Nucleus accumbens (tissue), 56 donors: ENCODE measurements at places on chromosomes 7 and 10.

DNA sequence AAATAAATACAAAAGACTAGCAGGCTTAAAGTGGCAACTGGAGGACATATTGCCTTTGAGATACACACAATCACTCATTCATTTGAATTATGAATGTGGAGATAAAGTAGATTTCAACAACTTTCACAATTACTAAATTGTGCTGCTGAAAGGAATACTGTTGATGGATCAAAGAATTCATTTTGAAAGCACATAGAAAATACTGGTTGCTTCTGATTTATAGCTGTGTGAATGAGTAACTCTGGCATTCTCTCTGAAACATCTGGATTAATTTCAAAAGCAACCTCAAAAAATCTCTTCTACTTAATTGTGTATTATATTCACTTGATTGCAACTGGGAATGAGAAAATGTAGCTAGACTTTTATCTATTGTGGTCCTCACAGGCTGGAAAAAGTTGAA lies 397.6 kb downstream of the THSD7A start:
- DNase-seq, result no peak

- DNase-seq, result no peak
These were observed 23.7 kb upstream of the ITGB1 start for GRCh38 chr10:32981760-32982159.

- DNase-seq, result no peak
These were observed 76.8 kb upstream of the IKZF1 start for GRCh38 chr7:50227726-50228125.

DNA sequence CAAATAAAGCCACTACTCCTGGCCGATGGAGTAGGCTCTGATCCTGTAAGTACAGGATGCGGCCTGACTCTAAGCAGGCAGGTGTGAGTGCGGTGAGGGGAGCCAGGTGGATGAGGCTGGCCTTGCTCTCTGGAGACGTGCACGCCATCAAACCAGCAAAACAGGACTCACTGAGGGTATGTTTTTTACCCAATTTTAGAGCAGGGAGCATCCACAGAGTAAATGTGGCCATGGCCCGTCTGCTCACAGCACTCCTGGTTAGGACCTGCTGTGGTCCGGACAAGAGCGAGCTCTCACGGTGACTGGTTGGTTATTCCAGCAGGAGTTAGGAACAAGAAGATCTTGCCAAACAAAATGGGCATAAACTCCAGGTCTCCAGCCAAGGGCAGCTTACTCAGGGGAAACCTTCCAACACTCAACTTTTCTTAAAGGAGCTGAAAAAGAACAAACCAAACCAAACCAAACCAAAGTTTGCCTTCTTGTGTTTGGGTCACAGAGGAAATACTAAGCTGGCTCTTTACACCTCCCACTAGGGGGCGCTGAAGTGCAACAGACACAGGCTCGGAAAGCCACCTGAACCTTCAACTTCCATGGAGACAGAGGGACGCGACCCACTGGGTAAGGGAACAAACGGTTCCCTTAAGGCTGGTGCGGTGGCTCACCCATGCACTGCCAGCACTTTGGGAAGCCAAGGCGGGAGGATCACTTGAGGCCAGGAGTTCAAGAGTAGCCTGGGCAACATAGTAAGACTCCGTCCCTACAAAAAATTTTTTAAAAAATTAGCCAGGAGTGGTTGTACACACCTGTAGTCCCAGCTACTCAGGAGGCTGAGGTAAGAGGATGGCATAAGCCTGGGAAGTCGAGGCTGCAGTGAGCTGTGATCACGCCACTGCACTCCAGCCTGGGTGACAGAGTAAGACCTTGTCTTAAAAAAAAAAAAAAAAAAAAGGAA lies 122.4 kb downstream of the CLEC2L start:
- peak; percentile 86 for DNase-seq

GRCh38 chr7:30172451-30172850 lies 37.7 kb downstream of the MTURN start:
- no peak for DNase-seq

DNA sequence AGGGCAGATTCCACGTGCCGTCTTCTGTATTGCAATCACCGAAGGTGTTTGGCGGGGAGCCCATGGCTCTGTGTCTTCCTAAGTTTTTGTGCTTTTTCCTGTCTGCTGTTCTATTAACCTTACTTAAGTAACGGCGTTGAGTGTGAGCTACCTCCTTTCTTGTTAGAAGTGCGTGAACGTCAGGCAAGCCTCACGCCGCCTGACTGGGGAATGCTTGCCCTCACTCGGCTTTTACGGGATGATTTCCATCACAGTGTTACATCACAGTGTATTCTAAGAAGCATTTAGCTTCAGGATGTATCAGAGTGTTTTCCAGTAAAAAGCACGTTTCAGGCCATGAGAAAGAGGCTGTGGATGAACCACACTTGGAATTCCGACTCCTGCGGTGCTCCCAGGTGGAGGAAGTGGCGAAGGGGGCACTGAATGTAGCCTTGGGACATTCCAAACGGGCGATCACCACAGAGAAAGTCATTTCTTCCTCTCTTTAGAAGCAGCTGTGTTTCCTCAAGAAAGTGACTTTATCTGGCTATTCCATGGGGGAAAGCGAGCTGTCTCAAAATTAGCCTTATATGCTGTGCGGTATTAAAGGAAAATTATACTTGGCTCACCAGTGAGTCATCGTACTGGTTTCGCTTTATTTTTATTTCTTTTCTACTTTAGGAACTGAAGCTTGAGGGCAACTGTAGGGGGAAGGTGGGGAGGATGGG lies 290.7 kb downstream of the KLF6 start:
- no peak for DNase-seq

- DNase-seq, result no peak
These were observed 16.1 kb downstream of the EIF4H start for GRCh38 chr7:74190259-74190658.

DNA sequence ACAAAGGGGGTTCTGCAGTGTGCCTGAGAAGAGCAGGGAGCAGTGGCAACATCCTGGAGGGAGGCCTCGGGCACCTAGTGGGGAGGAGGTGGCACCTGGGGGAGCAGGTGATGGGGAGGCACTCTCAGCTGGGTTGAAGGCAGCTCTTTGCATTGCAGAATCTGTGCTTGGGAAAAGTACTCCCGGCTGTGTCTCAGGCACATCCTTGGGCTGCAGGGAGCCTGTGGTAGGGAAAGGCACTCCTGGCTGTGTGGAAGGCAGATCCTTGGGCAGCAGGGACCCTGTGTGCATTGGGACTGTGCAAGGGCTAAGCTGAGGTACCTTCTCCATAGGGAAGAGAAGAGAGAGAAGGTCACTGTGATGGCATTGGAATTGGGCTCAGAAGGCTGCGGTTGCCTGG lies 52.8 kb upstream of the ANTXRL start:
- no peak for DNase-seq

DNA sequence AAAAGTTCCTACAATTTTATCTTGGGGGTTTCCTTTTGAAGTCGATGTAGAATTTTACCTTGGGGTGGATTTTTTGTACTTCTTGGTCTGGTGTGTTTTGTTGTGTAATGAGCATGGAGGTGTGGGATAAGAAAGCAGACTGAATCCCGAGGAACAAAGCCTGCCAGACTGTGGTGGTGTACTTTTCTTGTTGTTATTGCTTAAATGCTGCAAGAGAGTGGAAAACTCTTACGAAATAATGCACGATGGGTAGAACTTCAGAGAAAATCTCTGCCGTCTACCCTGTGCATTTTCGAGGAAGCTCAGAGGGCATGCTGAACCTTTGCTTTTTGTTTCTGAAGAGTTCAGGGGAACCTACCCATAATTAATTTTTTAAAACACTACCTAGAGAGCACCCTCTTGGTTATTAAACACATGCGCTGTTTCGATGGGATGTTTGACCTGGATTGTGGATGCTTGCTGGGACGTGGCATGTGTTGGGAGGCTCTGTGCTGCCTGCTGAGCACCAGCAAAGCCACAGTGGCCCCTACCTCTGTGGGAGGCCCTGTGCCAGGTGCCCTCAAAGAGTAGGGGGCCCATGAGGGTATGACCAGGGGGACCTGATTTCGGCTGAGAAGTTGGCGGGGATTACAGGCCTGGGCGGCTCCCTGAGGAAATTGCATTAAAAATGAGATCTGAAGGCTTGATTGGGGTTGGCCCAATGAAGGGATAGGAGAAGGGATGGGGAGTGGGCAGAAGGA lies 94.1 kb downstream of the TCF7L2 start:
- DNase-seq, result no peak

- DNase-seq, result no peak
These were observed 26.0 kb downstream of the CALN1 start for GRCh38 chr7:72386118-72386517.

- no peak for DNase-seq
These were observed 578.5 kb downstream of the SH2D4B start for GRCh38 chr10:81116201-81116600.

DNA sequence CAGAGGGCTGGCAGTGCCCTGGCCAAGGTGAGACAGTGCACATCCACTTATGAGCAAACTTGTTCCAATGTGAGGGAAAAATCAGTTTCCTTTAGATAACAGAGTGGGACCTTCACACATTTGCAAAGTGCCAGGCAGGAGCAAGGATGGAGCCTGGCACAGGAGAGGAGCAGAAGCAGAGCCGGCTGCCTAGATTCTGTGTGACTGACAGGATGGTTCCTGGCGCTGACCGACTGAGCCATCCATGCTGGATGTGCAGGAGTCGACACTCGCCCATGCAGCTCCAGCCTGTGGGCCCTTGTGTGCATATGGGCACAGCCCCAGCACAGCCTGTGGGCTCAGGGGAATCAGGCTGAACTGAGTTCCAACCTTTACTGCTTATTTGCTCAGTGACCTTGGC lies 346.5 kb downstream of the GRID1 start:
- no peak for DNase-seq

GRCh38 chr10:7986851-7987250 lies 67.6 kb upstream of the GATA3 start:
- DNase-seq, result no peak

DNA sequence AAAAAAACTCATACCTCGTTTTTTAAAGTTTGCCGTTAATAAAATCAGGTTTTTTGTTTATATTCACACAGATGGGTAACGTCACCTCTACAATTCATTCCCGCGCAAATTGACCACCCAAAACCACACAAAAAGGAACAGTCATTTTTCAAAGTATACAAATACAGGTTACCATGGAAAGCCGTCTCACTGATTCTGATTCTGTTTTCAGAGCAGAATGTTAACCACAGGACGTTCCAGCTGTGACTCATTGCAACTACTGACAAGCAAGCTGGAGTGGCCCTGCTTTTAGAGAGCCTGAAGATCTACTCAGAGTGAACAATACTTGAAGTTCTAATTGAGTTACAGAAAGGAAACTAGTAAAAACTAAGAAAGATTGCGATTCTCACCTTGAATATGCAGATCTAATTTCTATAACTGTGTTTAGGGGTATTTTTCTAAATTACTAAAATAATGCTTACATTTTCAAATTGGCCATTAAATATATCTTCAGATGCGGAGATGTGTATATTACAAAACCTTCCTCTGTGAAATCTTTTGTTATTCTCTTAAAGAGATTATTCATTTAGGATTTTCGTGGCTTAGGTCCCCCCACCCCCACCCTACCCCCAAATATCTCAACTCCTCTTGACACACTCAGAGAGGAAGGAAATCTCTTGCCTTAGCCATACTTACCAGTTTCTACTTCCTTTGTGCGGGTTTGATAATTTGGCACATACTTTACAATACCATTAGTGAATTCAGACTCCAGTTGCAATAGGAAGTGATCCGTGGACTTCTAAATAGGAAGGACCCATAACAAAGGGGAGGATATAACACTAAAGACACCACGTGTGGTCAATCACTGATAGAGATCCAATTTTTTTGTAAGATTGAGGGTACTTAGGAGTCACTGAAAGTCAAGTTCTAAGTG lies 106.0 kb downstream of the CUBN start:
- no peak for DNase-seq
